NCI-H1048 (cell line): ENCODE measurements at places on chromosomes 7 and 10.

GRCh38 chr7:127818306-127818705, 166.3 kb downstream of the SND1 start:
- DNase-seq = no peak

DNA sequence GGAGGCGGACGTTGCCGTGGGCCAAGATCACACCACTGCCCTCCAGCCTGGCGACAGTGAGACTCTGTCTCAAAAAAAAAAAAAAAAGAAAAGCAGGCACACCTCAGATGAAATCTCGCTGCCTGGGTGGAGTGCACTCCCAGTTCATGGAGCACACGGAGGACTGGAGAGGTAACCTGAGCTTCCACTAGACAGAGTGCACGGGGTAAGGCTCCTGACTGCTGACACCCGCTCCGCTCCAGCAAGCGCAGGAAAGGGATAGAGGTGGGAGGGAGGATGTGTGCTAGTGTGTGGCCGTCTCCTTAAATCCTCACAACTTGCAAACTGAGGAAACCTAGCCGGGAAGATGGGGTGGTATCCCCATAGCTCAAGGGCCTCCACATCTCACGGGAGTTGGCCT, 50.8 kb downstream of the FAM53B start:
- no peak for DNase-seq

- DNase-seq = no peak
Measured at GRCh38 chr10:92184977-92185376, 105.9 kb downstream of the CPEB3 start.

DNA sequence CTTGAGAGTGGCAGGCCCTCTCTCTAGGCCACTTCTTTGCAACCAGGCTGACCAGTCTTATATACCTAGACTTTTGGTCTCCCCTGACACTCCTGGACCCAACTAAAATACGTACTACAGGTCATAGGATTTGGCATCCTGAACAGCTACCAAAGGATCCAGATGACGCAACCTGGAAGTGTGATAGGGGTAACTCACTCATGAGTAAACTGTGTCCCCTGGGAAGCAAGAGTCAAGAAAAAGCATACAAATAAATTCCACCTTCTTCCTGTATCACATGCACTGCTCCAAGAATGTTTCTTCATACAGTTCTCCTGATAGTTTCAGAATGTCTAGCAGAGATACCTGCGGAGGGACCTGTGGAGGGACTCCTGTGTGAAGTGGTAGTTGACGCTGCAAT, 172.3 kb downstream of the MDFIC start:
- no peak for DNase-seq

GRCh38 chr7:157459966-157460365, 123.2 kb downstream of the DNAJB6 start:
- DNase-seq = no peak

DNA sequence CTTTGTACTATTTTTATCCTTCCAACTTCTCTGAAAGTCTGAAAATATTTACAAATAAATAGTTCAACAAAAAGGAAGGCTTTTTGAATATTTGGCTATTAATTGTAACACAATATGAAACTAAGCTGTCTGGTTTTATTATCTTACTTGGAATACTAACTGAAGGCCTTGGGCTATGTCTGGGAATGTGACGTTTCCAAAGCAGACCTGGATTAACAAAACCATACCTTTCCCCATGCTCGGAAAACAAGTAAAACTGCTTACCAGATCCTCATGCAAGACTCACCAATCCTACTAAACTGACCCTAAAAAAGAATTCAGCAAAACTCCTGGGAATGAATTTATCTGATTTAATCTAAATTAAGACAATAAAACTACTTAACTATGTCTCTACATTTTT, 116.4 kb downstream of the ATE1 start:
- DNase-seq = no peak

DNA sequence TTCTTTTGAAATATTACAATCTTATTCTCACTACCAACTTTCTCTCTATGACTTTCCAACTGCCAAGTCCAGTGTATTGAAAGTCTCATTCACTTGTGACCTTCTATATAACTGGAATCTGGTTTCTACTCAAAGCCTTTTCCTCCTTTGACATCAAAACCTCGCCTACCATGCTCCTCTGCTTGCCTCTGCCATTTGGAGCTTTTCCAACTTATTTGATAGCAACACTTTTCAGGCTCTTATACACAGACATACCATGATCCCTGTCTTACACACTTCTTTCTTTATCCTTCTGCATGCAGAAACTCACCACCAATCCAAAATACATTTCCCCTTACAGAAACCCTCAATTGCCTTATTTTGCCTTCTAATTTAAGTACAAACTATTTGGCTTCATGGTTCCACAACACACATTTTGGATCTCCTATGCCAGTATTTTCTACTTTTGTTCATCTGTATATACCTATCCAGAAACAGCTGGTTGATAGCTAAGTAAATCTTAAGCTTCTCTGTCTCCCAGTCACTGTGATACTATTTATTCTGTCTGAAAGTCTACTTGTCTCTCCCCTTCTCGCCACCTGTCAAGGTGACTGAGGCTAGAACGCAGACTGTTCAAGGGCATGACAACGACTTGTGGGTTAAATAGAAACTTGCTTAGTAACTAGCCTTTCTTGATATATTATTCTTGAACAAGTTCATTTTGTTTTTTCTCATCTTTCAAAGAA, 22.4 kb downstream of the GNG11 start:
- DNase-seq = no peak

GRCh38 chr10:93813507-93814465, 56.0 kb downstream of the LGI1 start:
- DNase-seq = no peak
